ENCODE measurements at places on chromosomes 16 and 17.

GRCh38 chr16:3589441-3589921 is 12.3 kb upstream of the NLRC3 start:
- no peak for DNase-seq

- no peak for DNase-seq
These were observed 477.4 kb downstream of the SLC39A11 start for GRCh38 chr17:72614871-72615626.

DNA sequence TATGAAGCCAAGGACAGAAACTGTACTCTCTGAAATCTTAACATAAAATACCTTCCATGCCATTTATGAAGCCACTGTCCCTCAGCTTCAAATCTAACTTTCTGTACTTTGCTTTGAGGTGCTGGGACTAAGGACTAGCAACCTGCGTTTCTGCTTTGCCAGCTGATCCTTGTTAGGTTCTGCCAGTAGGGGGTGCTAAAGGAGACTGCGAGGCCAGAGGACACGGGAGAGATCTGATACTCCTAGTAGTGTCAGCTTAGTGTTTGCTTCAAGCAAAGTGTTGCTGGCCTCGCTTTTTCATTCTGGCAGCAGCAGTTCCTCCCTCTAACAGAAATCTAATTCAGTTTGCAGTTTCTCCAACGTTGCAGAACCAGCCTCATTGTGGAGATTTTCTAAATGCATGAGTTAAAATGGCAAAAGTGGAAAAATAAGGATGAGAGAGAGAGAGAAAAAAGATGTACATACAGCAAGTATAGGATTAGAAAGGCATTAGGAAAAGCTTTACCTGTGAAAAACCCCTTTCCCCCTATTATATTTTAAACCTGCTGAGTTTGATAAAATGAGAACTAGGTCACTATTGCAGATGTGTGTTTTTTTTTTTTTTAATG is 297.5 kb downstream of the CA10 start:
- peak; percentile 31 for DNase-seq

DNA sequence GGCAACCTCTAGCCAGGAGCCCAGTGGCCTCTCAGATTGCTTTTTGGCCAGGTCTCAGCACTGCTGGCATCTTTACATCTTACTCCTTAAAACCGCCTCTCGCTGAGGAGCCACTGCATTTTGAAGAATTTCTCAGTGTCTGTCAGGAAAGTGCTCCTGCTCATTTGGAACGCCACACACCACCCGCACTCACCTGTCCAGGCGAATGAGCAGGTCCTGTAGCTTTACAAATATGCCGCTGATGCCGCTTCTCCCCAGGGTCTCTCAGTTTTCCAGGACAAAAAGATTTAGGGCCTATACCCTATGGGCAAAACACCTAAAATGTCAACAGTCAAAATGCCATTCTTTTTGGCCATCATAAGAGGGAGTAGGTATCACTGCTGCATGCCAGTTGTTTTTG is 22.1 kb downstream of the CYB561 start:
- DNase-seq: no peak

DNA sequence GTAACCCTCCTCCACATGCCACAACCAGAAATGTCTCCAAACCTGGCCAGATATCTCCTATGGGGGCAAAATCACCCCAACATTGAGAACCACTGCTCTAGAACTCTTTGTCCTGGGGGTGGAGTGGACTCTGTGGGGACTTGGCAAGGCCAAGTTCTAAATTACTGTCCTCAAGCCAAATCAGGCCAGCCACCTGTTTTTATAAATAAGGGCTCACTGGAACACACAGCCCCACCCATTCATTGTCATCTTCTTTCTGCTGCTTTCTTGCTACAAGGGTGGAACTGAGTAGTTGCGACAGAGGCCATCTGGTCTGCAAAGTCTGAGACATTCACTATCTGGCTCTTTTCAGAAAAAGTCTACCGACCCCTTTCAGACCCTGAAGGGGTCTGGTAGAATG is 26.8 kb upstream of the TMEM220 start:
- DNase-seq: no peak

- DNase-seq: no peak
These were observed 47.0 kb downstream of the COTL1 start for GRCh38 chr16:84570739-84571403.

- no peak for DNase-seq
These were observed 16.0 kb upstream of the RASD1 start for GRCh38 chr17:17511881-17512858.

DNA sequence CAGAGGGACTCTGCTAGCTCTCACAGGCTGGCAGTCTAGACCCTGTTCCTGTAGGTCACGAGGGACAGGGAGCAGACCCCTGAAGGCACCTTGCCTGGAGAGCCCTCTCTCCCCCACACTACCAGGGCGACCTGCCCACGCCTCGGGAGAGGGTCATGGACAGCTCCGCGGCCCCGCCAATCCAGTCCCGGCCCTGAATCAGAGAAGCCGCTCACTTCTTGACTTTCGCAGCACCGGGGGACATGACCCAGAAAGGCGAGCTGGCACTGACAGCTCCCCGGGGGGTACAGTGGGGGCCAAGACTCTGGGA is 5.1 kb downstream of the KIFC3 start:
- DNase-seq: no peak

DNA sequence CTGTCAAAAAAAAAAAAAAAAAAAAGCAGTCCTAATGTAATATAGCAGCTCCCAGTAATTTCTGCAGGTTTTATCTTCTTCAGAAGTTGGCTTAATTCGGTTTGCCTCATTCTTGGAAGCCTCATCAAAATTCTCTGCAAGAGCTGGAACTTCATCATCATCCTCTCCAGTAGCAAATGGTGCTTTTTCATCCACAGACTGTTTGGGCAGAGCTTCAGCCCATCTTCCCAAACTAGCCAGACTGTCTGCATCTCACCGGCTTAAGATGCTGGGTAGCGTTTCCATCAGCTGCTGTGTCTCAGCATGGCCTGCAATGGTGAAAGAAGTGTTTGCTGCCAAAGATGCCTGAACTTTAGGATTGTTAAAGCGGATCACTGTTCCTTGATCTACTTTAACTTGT is 112.6 kb downstream of the AIPL1 start:
- DNase-seq: no peak

- no peak for DNase-seq
These were observed 638 bp upstream of the LYZL6 start for GRCh38 chr17:35944151-35944550.

- no peak for DNase-seq
These were observed 585 bp upstream of the KRT36 start for GRCh38 chr17:41490000-41490990.
